ENCODE measurements at places on chromosomes 7 and 10.
A peak's percentile ranks its signal among the peaks of the same experiment; 100 is the strongest.

DNA sequence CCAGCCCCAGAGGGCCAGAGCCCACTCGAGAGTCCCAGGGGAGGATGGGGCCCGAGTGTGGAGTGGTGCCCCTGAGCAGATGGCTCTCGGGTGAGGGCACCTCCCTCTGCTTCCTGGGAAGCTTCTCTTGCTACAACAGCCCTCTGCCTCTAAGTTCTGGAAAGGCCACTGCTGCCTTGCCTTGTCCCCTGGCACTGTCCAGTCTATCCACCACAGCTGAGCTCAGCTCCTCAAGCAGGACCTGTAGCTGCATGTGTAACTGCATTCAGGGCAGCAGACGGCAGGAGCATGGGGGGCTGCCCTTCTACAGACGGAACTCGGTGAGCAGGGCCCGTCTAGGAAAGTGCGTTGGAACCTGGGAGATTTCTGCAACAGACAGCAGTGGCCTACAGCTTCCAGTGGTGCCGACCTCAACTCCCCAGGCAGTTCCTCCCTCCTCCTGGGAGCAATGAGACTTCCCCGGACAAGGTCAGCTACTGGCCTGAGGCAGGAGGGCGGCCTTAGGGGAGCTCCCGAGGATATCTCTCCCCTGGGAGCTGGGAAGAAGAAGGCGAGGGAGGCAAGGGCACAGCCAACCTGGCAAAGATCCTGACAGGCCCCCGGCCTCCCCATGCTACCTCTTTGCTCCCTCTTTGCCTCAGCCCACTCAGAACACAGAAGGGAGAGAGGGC is 88.5 kb downstream of the DLG5 start:
- no peak for DNase-seq

DNA sequence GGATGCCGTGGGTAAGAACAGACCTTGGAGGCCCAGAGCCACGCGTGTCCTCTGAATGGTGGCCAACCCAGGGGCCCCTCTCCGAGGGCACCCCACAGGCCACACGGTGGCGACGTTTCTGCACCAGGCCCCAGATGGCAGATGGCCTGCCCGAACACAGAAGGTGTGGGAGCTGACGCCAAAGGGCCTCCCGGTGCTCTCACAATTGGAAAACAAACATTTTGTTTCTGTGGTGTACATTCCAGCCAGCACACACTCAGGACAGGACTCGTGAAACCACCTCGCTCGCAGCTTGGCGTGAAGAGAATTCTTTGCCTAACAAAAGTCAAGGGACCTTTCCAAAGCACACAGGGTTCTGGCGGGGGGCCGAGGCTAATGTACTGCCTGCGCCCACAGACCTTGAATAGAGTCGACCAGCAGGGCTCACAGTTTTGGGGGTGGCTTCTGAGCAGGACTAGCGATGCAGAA is 112.1 kb downstream of the FAM53B start:
- DNase-seq = no peak

- DNase-seq = no peak
These were observed 32.9 kb upstream of the CAPZA2 start for GRCh38 chr7:116829493-116829892.

- DNase-seq = no peak
These were observed 85.8 kb upstream of the EGFR start for GRCh38 chr7:54932818-54933543.

- DNase-seq = no peak
These were observed 289.2 kb upstream of the NRP1 start for GRCh38 chr10:33623669-33624068.

GRCh38 chr7:148084138-148084537 is 506.4 kb upstream of the C7orf33 start:
- peak; percentile 74 for DNase-seq

DNA sequence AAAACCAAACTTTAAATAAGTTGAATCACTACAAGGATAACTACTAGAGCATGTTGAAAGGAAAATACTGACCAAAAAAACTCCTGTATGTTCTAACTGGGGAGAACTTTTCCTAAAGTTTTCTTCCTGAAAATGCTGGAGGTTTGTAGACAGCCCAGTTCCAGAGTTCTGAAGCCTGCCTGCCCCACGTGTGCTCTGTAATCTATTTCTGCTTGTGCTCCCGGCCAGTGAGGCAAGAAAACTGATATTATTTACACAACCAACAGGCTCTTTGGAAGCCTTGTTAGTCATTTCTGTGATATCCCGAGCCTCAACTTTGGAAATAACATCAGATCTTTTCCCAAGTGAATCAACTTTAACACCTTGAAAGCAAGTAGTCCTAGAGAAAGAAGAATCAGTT is 46.7 kb downstream of the ZFAND4 start:
- no peak for DNase-seq

DNA sequence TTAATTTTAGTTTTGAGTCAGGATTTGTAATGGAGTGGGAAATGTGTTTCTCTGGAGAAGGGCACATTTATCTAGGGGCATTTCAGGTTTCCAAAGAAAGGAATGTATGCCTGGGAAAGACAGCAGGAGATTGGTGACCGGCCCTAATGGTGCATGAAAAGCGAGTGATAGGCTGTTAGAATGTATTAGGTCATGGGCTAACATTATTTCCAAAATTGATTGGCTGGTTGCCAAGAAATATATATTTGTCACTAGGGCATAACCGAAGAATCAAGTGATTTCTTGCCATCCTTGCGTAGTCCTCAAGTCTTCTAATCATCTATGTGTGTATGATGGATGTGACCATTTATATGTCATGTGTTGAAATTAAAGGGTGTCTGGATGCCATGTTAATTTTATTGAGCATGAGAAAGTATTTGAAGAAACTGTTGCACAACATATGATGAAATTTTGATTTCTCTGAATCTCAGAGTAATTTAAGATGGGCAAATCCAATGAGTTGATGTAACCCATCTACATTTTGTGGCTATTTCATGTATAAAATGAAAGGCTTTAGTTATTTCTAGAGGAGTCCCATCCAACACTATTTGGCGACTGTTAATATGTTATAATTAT is 248.4 kb downstream of the BMPER start:
- no peak for DNase-seq

GRCh38 chr7:148337995-148338747 is 252.4 kb upstream of the C7orf33 start:
- no peak for DNase-seq

DNA sequence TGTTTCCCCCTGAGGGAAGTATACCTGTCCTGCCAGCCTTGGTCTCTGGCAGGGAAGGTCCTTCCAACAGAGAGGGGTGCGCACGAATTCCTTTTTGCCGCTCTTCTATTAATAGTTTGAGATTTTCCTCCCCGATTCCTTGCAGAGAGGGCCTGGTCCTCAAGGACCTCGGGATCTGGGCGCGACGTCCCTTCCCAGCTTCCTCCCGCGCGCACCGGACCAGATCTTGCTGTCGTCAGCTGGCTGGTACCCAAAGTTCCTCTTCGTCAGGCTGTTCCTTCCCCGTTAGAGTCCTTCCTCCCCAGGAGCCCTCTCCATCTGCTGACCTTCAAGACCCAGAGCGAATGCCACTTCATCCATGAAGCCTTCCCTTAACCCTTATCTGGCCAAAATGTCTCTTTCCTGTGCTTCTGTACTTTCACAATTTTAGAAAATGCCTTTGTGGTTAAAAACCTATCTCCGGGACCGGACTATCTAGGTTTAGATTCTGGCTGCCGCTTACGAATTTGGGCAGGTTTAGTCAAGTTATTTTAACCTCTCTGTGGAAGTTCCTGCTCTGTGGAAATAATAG is 851 bp upstream of the GOT1 start:
- DNase-seq = peak; percentile 40

- no peak for DNase-seq
These were observed 152.8 kb downstream of the AUTS2 start for GRCh38 chr7:69751026-69751425.

GRCh38 chr7:5170251-5170650 is 19.8 kb upstream of the WIPI2 start:
- DNase-seq = no peak

DNA sequence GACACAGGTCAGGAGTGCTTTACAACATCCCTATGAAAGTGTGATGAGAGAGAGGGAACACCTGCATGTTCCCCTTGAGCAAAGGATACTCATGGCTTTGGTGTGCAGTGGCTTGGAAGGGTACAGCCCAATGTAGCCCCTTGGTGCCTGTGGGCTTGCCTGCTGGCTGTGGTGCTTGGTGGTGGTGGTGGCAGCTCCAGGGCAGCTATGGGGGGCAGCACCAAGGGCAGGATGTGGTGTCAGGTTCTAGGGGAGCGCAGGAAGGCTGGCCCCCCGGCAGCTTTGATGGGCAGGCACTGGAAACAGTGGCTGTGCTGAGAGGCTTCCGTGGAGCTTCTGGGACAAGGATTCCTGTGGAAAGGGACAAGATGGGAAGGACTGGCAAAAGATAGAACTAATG is 464.0 kb upstream of the ZMIZ1 start:
- no peak for DNase-seq

GRCh38 chr10:14035506-14035905 is 295.2 kb downstream of the FRMD4A start:
- DNase-seq = no peak

DNA sequence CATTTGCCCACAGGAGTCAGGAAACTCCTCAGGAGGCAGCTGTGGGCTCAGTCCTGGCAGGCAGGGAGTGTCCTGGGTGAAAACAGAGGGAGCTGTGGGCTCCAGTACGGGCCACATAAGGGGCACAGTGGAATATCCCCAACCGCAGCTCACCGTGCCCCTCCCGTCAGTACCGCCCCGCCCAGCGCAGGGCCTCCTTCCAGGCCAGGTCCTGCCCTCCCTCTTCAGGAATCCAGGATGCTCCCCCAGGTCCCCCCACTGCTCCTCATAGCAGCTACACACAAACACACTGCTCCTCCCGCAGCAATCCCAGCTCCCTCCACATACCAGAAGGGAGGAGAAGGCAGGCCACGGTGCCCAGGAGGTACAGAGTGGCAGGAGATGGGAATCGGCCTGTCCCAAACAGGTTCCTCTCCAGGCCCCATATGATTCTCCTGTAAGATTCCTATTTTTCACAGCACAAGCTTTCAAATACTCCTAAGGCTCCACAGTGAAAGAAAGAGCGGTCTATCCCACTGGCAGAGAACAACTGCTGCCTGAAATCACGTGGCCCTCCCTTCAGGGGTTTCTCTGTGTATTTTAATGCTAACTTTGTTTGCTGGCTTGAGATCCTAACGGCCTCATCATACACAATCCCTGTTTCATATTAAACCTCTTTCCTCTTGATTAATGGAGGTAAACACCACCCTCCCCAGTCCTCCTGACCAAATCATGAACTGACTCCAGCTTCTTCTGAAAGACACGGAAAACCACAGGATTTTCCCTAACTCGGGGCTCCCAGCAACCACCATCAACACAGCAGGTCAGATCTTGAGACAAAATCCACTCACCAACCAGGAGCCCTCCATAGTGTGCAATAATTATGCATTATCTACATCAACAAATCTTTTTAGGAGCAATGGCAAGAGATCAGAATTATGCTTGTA is 178.7 kb downstream of the TNS3 start:
- no peak for DNase-seq

DNA sequence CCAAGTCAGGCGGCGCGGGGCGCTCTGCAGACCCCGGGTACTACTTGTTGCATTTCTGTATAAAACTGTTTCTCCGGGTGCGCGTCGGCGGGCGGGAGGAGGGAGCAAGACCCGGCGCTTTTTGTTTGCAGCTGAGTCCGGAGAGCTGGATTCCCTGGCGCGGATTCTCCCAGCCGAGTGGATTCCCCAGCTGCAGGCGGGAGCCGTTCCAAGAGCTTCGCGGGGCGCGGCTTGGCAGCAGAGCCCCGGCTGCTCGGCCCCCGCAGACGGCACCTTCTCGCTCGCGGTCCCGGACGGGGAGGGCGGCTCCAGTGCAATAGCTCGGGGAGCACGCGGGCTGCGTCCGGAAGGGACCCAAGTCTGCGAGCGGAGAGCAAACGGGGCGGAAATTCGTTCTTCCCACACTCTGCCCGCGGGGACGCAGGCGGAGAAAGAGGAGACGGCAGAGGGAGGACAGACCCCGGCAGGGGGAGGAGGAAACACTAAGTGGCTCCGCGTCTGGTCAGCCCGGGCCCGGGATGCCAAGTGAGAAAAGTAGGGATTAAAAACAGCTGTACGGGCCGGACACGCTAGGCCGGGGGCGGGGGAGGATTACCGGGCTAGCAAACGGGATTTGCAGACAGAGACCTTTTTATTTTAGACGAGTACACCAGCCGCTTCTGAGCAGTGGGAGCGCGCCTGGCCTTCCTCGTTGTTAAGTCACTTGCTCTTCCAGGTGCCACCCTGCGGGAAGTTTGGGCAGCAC is at the start of gene TRIL:
TSS of gene TRIL (minus strand) at position 96 of the 745 bp plus-strand sequence. CDS start 284 bp downstream, outside the sequence.
- no peak for DNase-seq

- no peak for DNase-seq
These were observed 194.1 kb downstream of the CACNB2 start for GRCh38 chr10:18334116-18334867.

GRCh38 chr10:3197348-3198003 is 24.9 kb upstream of the PITRM1 start:
- DNase-seq = peak; percentile 86

DNA sequence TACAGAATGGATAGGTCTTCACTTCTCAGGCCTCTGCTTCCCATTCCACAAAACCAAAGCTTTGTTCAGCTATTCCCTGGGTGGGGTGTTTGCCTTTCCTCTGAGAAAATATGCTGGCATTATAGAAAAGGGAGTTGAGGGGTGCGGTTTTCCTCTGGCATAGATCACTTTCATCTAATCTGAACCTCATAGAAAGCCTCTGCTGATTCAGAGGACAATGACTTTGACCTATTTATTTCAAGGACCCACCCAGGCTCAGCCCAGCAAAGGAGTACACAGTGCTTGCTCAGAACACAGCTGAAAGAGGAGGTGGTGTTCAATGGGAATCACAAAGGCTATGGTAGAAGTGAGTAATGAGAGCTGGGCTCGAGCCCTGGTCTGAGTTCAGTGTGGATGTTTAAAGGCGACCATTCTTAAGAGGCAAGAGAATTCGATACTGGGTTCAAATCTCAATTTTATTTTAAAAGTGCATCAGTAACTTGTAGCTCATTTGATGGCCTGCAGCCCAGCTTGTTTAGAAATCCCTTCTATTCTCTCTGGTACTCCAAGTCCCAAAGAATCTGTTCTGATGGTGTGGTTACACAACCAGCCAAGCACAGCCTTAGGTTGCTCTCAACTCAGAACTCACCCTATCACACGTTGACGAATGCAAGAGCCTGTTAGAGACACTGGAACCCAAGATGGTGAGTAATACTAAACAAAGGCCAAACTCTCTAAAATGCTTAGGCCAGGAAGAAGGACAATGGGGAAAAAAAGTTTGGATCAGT is 1012.8 kb downstream of the LRMDA start:
- DNase-seq = no peak

DNA sequence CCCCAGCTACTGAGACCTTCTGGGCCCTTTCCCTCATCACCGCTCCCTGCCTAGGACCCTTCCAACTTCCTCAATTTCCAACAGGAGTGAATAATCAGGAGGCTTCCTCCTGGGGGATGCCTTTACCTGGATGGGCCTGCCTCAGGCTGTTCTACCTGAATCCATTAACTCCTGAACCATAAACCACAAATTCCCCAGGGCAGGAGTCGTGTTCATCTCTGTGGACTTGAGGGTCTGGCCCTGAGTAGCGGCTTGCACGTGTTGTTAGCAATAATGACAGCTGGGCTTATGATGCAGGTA is 105.1 kb upstream of the GPR26 start:
- DNase-seq = no peak

All from HAP-1 (cell line).